ENCODE measurements at places on chromosomes 6 and 20. TPM values are rescaled to one million over a fixed set of nuclear protein-coding genes. Genes with fewer than 3 reads are reported as not detected.

The MAS1 gene
- total RNA-seq: 0.82 TPM

The CCN6 gene
- not detected for total RNA-seq

- no peak for DNase-seq
Measured at GRCh38 chr6:159788276-159788675, 1.1 kb downstream of the TCP1 start.

- no peak for DNase-seq
Measured at GRCh38 chr6:39516471-39516870, 194.0 kb upstream of the KCNK16 start.

DNA sequence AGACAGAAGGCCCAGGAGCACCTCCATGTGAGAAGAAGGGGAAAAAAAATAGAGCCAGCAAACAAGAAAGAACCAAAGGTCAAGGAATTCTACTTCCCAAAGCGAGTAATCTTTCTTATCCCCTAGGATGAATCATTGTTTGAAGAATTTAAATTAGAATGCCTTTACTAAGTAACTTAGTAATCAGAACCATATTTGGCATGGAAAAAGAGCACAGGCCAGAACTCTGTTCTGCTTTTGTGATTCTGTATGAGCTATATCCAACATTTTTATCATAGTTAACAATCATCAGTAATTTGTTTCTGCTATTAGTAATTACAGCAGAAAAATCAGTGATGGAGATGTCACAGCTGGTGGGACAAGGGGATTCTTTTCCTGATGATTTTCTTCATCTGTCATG, 228.8 kb upstream of the FAM83B start:
- DNase-seq: no peak

Data from frontal cortex (tissue), 4 donors.